Pons (tissue), 1 donor: ENCODE measurements at places on chromosomes 11 and 22.

DNA sequence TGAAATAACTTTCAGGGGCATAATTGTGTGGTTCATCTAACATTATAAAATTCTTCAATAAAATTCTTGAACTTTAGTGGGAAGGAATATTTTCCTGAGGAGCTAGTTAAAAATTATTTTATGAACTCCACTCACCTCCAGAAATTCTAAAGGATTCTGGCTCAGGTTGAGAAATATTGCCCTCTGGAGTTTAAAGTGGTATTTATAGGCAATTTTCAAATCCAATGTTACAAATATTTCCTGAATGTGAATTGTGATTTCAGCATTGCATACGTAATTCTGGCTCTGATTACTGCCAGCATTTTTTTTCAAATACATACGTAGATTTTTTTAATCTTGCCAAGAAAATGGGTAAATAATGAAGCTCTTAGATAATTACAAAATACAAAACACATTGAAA is 598.2 kb upstream of the ANO3 start:
- DNase-seq, result no peak

- DNase-seq, result no peak
Observed at GRCh38 chr11:74592063-74592440, 330 bp upstream of the POLD3 start.

DNA sequence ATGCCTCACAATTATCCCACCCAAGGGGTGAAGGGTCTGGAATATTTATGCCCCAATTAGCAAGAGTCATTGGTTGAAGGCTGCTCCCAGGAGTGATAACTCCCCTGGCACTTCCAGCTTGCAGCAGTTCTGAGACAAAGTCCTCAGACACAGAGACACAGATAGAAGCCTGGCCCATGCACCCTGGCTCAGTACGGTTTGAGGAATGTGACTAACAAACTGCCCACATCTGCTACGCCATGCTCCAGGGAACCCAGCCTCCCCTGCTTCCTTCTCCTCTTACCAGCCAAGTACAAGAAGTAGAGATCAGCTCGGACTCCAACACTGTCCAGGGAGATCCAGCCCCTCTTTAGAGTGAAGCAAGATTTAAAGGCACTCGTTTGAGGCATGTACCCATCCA is 48.5 kb upstream of the BMAL1 start:
- no peak for DNase-seq

GRCh38 chr11:21814169-21814568 is 378.7 kb upstream of the ANO5 start:
- DNase-seq, result no peak

DNA sequence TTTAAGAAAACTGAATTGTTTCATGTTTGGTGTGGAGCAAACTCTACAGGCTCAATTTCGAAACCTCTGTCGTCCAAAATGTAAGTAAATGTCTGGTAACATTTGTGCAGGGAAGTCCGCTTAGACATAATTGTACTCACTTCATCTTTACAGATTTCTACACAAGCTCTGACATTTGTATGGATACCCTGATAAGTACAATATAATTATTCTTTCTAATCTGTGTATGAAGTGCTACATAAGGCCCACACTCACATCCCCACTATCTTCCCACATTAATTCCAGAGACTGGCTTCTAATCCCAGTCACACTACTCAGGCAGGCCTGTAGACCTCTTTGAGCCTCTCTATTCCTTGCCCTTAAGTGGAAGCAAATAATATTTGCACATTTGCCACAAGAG is 129.2 kb upstream of the LMO1 start:
- DNase-seq, result no peak
